ENCODE measurements at places on chromosomes 13 and 19.

DNA sequence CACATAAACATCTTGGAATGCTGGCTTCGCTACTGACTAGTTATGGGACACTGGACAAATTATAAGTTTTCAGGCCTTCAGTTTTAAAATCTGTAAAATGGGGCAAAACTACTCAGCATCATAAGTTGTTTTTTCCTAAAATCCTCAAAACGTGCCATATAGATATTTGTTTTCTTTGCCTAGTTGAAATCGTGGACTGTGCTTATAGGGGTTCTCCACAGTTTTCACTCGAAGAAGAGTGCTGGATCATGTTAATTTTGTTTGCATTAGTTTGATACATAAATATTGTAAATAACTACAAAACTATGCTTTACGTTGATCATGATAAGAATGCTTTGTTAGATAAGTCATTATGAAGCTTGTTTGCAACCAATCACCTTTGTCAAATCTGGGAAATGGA is 313.4 kb downstream of the OXGR1 start:
- no peak for DNase-seq

GRCh38 chr13:98285852-98286594 is 109.0 kb upstream of the RNF113B start:
- no peak for DNase-seq

DNA sequence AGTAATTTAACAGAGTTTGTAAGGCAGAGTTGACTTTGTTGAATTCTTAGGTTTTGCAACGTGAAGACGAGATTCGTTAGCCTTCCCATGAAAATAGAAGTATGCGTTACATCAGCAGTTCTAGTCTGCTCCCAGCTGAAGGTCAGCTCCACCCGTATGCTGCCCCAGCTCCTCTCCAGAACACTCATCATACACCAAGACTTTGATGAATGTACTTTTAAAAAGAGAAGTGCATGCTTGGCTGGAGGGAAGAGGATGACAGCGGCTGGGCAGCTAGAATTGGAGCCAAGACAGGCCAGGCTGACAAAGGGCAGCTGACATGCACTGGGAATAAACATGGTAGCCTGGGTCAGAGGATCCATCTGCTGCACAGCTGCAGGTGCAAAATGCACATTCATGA is 166.3 kb upstream of the ARGLU1 start:
- no peak for DNase-seq

DNA sequence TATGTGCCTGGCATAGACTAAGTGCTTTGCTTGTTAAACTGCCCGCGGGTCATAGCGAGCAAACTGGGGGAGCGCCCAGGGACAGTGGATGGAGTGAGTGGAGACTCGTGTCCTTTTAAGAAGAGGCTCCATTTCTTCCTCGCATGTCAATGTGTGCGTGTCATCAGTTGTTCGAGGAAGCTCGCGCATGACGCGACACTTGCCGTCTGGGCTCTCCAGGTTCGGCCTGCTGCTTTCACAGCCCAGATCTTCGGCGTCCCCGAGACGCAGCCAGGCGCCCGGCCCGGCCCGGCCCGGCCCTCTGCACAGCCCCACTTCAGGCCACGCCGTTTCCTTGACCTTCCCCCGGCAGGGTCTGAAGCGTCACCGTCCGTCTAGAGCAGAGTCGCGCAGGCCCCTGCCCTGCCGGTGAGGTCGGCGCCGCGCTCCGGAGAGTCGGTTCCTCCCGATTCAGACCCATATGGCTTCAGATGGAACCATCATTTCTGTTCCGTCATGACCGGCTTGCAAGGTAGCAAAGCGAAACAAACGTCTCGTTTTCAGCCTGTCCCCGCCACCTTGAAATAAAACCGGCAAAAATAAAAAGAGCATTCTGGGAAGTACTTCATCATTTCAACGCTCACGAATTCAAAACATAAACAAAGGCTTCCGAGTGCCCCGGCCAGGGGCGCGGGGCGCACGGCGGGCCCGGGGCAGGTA is 599 bp upstream of the ARHGEF7 start:
- DNase-seq, result no peak

GRCh38 chr19:38893341-38893771 is 6.1 kb downstream of the SIRT2 start:
- no peak for DNase-seq

DNA sequence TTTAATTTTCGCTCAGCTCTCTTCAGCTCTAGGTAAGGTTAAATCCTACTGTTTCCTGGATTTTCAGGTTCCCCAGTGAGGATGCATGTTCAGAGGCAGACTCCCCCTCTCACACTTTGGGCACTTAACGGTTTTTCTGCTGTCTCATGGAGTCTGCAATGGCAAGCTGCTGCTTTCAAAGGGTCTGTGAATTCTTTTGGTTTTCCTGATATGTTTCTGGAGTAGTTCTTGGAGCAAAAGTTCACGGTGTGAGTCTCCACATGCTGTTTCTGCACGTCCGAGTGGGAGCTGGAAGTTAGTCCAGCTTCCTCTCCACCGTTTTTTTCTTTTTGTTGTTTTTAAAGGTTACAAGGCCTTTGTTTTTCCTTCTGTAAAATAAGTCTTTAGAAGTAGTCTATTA is 35.4 kb downstream of the DNAJC15 start:
- DNase-seq, result no peak

GRCh38 chr19:13611596-13611995 is 105.3 kb upstream of the CACNA1A start:
- no peak for DNase-seq

DNA sequence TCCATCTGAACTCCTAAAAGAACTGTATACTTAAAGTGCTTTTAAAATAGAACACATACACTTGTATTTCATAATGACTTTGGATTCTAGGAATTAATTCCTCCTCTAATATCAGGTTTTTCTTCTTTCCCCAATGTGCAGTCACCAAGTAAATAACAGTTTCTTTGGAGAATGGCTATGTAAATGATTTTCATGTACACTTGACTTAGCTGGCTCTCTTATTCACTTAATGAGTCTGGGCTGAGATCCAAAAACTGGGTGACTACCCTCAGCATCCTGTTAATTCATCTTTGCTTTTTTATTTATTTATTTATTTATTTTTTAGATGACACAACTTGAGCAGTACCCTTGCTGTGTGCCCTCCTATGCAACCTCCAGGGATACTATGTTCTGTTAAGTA is 1003.7 kb downstream of the SLITRK1 start:
- no peak for DNase-seq

DNA sequence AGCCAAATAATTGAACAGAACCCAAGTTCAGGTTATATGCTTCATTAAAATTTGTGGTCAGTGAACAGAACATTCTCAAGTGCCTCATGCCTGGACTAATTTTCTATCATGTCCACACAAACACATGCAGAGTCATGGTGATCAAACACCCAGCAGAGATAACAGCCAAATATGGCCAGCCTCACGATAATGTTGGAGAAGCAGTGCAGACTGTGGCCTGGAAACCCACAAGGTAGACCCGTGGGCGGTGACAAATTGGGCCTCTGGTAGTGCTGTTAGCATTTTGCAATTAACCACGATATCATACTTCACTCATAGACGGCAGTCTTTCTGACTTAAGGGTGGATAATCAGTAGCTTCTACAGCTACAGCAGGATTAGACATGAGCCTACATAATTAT is 35.0 kb upstream of the VWA8 start:
- DNase-seq, result no peak

GRCh38 chr19:976476-976875 is 7.7 kb upstream of the WDR18 start:
- DNase-seq, result no peak
